Glutamatergic neuron (in vitro differentiated cells): ENCODE measurements at places on chromosomes 16 and 17.

DNA sequence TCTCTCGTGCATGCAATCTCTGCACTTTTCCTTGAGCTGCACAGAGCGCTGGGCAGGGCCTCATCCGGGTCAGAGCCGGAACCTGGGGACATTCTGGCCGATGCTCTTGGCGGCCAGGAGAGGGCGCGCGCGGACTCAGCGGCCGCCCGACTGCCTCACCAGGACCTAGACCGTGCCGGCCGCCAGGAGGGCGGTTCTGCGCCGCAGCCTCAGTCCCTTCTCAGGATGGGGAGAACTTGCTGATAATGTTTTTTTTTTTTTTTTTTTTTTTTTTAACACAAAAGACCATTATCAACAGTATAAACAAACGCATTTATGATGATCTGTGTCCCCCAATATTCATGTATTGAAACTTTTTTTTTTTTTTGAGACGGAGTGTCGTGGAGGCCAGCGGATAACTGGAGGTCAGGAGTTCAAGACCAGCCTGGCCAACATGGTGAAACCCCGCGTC is 8.1 kb upstream of the FLYWCH2 start:
- H3K36me3 ChIP-seq: no peaks in the 10 kb centered on the region
- DNase-seq: peak; percentile 69
- H3K4me1 ChIP-seq: no peaks in the 10 kb centered on the region
- H3K27ac ChIP-seq: no peak overlapping the region
- H3K27me3 ChIP-seq: peaks cover 6% of the 10 kb centered on the region
- H3K4me3 ChIP-seq: peak overlapping the region; percentile 25

- no peak overlapping the region for H3K27ac ChIP-seq
- DNase-seq: no peak
- peaks cover 10% of the 10 kb centered on the region for H3K4me1 ChIP-seq
- H3K4me3 ChIP-seq: no peak overlapping the region
Measured at GRCh38 chr17:30554839-30555751, 77.9 kb downstream of the GOSR1 start.

GRCh38 chr16:72947379-72948237 is 100.3 kb downstream of the ZFHX3 start:
- peak overlapping the region; percentile 83 for H3K27ac ChIP-seq
- DNase-seq: peak; percentile 62
- H3K27me3 ChIP-seq: peaks cover 3% of the 10 kb centered on the region
- no peaks in the 10 kb centered on the region for H3K36me3 ChIP-seq
- peaks cover 18% of the 10 kb centered on the region for H3K4me1 ChIP-seq
- H3K4me3 ChIP-seq: peak overlapping the region; percentile 37

- no peaks in the 10 kb centered on the region for H3K36me3 ChIP-seq
- H3K27ac ChIP-seq: peak overlapping the region; percentile 44
- H3K4me3 ChIP-seq: no peak overlapping the region
Measured at GRCh38 chr17:66578781-66579489, 256.0 kb upstream of the CACNG5 start.

DNA sequence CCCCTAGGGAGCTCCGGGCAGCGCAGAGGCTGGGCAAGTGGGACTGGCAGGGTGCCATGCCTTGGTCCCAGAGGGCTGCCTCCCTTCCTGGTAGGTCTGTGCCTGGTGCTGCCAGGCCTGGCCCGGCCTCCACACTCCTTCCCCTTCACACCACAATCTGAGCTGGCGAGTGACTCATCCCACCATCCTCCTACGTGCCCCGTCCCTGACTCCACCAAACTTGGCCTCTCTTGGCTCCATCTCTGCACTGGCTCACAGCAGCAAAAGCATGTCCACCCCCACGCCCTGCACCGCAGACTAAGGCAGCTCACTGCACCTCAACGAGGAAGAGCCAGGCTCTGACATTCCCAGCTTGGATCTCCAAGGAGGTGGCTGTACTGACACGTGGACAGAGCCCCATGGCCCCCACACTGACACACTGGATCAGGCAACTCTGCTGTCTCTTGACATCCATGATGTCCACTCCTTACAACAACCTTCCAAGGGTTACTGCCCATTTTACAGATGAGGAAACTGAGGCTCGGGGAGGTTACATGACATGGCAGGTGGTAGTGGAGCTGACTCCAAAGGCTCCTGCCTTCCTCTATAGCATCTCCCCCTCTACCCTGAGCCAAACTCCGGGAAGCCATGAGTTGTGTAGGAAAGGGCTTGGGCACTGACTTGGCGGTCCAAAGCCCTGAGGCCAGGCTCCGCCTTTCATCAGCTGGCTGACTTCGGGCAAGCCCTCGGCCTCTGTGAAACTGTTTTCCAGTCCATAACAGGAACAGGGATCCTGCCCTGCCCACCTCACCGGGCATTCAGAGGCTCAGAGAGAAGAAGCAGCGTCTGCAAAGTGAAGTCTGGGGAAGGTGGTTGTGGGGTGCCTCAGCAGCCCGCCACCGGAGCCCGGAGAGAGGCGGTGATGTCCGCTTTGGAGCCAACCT is 20.1 kb upstream of the KRT19 start:
- H3K27me3 ChIP-seq: peaks cover 4% of the 10 kb centered on the region
- peaks cover 5% of the 10 kb centered on the region for H3K36me3 ChIP-seq
- DNase-seq: no peak
- H3K4me1 ChIP-seq: peaks cover 3% of the 10 kb centered on the region
- H3K4me3 ChIP-seq: no peak overlapping the region
- peak overlapping the region; percentile 64 for H3K27ac ChIP-seq
